ENCODE measurements at places on chromosomes 3 and 15.
A peak's percentile ranks its signal among the peaks of the same experiment; 100 is the strongest.

DNA sequence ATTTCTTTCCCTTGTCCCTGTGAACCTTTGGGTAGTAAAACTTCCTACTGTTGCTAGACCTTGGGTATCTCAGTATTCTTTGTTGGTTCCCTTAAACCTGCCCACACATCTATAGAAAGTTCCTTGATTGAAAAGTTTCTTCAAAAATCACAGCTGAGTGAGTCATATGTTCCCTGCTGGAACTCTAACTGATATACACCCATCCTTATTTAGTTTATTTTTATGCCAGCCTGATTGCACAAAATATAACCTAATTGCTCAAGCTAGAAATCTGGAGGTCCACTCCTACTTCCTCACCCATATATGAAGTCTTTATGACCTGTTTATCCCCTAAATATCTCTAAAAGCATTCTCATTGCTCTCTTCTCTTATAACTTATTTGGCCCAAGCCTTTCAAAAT is 13.7 kb upstream of the GJD2 start:
- no peak for DNase-seq

GRCh38 chr3:170869239-170869590 is 780 bp downstream of the RPL22L1 start:
- DNase-seq = peak; percentile 12

GRCh38 chr3:120173056-120173675 is 78.9 kb upstream of the GSK3B start:
- DNase-seq = no peak

DNA sequence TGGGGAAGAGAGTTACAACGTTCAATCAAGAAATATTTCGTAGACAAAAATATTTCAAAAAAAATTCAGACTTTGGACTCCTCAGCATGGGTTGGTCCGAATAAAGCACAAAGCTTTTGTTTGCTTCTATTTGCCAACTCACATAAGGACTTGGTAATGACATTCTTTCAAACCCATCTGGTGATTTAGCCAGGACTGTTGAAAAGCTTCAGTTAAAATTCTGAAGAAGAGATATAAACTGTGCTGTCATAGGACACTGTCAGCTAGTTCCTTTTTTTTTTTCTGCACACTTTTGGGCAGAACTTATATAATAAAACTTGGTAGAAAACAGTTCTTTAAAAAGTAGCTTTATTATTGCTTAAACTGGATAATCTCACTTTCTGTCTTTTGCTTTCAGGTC is 660.8 kb upstream of the SGO1 start:
- DNase-seq = no peak

DNA sequence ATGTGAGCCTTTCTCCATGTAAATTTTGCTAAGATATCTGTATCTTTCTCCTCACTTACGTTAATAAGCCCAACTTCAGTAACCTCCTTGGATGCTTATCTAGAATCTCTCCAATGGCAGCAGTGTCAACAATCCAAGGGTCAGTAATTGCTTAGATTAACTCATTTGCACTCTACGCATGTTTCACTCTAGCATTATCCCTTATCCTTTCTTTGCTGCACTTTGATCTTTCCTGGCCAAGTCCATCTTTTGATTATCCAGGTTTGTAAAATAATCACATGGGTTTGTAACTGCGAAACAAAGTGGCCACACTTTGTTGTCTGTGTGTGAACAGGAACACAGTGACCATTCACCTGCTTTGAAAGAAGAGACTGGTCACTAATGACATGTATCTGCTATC is 577.6 kb downstream of the RSL24D1 start:
- DNase-seq = no peak

- no peak for DNase-seq
Measured at GRCh38 chr3:196735751-196736150, 3.9 kb upstream of the PAK2 start.

DNA sequence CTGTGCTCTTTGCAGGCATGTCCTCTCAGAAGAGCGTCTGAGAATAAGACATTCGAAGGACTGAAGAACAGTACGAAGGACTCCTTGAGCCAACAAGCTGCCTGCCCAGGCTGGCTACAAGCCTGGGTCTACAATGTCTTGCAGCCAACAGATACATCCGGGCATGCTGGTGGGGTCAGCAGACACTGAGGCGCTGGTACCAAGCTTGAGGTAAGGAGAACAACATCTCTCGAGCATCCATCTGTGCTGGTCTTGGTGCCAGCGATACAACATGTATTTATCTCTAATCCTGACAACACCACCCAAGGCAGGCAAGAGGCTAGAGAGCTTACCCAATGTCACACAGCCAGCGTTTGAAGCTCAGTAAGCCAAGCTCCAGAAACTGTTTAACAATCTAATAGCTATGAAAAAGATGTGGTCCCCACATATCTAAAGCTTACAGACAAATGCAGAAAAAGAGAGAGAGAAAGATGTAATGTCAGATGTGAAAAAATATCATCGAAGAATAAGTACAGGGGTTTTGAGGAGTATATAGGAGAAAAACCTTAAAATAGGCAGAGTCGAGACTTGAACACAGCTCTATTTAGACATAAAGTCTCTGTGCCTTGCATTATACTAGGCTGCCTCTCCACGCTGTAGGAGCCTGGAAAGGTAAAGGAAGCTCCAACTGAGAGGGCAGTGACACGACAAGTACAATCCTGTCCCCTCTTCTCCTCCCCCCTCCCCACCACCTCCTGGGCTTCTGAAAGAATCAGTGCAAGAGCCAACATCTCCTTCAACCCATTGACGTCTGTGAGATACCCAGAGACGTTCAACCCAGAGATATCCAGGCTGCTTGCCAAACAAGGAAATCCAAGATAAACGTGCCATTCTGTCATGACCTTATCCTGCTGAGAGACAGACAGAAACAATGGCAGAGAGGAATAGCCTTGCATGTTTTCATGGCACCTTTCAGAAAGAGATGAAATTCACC is 39.4 kb downstream of the WWTR1 start:
- no peak for DNase-seq

DNA sequence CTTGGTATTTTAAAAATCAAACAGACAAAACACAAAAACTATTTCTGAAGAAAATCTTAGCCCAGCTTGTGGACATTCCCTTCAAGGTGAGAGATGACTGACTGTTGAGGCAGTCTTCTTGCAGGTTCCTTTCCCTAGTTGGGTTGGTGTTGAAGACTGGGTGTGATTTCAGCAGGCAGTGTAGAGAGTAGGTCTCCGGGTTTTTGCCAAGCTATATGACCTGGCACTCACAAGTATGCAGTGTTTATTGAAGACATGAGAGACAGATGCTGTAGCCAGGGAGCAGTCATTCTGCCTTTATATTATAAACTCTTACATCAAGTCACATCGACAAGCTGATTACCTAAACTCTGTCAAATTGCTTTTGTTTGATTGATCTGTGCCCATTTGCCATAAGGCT is 17.5 kb downstream of the SENP8 start:
- DNase-seq = no peak

- DNase-seq = no peak
Measured at GRCh38 chr15:29102911-29103823, 166.5 kb downstream of the NSMCE3 start.
